ENCODE measurements at places on chromosomes 2 and 18.

DNA sequence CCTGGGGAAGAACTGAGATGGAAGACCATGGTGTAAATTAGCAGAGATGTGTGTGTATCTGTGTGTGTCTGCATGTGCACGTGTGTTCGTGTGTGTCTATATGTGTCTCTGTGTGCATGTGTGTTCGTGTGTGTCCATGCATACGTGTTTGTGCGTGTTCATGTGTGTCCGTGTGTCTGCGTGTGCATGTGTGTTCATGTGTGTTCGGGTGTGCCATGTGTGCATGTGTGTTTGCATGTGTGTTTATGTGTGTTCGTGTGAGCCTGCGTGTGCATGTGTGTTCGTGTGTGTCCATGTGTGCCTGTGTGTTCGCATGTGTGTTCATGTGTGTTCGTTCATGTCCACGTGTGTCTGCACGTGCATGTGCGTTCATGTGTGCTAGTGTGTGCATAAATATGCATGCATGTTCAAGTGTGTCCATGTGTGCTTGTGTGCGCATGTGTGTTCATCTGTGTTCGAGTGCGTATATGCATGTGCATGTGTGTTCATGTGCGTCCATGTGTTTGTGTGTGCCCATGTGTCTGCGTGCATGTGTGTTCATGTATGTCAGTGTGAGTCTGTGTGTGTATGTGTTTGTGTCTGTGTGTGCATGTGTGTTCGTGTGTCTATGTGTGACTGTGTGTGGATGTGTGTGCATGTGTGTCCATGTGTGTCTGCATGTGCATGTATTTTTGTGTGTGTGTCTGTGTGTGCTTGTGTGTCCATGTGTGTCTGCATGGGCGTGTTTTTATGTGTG, 3.1 kb downstream of the NEU2 start:
- no peak for DNase-seq

- no peak for DNase-seq
These were observed 7.7 kb downstream of the FHL2 start for GRCh38 chr2:105391058-105391627.

DNA sequence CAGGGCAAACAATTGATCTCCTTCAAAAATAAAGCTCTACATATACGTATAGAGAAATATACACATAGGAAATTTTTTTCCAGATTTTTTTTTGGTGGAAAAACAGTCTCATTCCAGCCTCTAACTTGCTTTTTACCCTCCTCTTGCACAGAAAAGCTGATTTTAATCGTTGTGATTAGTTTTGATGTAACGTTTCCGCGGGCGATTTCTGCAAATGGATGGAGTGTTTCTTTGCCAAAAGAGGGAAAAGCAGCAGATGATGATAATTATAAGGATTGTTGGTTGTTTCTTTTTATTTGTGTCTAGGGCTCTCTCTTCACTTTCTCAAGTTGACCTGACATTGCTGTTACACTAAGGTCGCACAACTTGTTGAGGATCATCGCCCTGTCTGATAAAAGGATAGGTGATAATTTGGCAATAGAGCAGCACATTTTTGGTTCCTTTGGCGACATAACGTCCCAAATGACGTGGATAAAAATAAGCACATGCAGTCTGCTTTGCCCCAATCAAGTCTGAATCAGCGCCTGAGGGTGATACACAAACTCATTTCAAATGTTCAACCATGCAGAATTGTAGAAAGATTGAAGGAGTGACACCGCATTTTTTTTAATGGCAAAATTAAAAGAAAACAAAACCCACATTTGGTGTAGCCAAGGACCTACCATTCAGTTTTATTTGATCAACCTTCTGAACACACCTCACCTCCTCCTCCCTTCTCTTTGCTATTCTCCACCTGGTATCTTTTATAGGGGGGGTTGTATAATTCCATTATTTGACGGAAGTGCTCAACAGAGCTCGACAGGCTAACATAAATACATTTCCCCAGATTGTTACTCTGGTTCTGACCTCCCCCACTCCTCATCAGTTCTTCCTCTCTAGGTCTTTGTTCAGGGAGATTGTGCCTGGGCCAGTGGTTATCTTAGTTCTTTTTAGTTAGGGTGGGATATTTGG, 109.6 kb upstream of the KCTD1 start:
- no peak for DNase-seq

DNA sequence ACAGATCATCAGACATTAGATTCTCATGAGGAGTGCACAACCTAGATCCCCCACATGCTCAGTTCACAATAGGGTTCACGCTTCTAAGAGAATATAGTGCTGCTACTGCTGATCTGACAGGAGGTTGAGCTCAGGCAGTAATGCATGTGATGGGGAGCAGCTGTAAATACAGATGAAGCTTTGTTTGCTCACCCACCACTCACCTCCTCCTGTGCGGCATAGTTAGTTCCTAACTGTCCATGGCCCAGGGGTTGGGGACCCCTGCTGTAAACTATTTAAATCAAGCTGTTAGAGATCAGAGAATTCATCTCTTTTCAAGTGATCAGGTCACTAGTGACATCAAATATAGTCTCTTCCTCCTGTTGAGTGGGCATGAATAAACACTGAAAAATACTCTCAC, 88.8 kb upstream of the ACVR2A start:
- DNase-seq: no peak

GRCh38 chr18:9898792-9899549, 13.2 kb downstream of the TXNDC2 start:
- no peak for DNase-seq

- no peak for DNase-seq
These were observed 5.9 kb downstream of the SCYGR4 start for GRCh38 chr2:227623226-227623625.

DNA sequence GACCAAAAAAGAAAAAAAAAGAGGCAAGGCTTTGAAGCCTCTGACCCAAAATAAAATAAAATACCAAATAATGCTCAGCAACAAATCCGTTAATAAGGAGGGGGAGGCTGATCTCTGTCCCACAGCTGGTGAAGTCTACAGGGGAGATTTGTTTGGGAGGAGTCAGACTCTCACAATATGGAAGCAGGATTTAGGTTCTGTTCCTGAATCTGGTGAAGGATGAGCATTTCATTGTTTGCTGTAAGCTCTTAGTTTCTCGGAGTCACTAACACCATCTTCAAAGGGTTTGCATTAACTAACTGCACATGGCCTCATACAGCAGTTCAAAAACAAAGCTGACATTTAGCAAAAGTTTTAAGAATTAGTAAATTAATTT, 339.4 kb upstream of the TNP1 start:
- no peak for DNase-seq

DNA sequence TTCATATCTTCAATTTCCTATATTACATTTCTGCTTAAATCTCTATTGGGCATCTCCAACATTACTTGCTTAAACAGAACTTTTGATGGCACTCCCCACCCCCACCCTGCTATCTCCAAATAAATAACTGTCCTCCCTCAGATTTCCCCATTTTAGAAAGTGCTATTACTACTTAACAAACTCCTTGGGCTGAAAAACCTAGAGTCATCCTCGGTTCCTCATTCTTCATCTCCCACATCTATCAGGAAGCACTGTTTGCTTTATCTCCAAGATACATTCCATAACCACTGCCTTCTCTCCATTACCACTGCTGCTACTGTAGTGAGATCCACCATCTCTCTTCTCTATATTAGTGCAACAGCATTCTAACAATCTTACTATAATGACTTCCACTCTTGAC, 150.4 kb upstream of the CYRIA start:
- DNase-seq: no peak

DNA sequence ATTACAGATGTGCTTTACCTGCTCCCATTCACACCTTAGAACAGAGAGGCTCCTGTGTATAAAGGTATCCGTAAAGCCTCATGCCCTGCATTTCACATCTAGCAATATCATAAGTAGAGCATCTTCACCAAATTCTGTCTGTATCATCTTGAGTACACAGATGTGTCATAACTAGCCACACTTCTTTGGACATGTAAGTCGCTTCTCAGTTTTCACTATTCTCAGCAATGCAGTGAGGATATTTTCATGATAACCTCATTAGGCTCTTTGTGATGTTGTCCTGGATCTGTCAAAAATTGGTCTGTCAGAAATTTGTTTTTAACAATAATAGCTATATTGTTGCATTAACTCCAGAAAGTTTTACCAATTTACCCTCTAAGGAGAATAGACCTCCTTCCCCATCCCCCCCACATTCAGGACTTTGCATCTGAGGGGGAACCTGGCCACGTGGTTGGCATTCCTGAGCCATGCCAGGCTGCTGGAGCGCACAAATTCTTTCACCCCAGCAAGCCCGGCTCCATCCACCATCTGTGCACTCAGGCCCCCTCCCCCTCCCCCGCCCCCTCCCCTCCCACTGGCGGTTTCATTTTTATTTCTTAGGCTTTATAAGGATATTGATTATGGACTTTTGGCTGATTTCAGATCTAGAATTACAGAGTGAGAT, 34.1 kb downstream of the AGAP1 start:
- DNase-seq: no peak

DNA sequence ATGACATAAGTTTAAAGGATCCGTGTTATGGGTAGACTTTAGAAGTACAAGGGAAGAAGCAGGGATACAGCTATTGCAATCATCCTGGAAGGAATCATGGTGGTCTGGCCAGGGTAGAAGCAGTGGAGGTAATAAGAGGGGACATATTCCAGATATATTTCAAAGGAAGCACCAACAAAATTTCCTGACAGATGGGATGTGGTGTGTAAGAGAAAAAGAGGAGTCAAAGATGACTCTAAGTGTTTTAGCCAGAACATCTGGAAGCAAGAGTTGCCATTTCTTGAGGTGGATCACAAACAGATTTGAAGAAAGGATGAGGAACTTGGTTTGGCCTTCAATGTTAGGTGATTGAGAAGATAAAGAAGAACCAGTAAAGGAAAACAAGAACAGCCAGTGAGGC, 133.1 kb upstream of the CTAGE1 start:
- DNase-seq: no peak

DNA sequence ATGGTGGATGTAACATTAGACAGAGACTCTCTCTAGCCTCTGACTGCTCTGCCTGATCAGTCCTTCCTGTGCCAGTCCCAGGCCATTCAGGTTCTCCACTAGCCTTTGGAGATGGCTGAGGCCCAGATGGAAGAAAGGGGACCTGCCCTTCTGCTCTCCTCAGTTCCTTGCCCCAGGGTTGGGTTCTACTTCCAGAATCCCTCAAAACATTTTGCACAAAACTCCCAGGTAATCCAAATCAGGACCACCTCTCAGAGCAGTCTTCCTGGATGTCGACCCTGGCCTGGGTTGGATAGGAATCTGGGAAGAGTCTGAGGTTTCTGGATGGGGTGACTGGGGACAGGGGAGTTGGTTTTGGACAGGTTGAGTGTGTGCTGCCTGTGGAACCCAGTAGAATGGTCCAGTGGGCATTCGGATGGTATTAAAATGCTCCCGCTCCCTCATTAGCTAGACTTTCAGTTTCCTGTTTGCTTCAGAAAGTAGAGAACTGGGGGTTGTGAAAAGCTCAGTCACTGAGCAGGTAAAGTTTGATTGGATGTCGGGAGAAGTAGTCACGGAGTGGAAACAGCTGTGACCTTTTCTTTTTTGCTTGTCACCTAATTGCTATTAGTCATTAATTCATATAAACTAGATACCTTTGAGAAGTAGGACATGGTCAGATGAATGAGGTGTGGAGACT, 37.9 kb downstream of the DPYSL5 start:
- DNase-seq: no peak

GRCh38 chr2:235183786-235184185, 232.0 kb downstream of the SH3BP4 start:
- no peak for DNase-seq

DNA sequence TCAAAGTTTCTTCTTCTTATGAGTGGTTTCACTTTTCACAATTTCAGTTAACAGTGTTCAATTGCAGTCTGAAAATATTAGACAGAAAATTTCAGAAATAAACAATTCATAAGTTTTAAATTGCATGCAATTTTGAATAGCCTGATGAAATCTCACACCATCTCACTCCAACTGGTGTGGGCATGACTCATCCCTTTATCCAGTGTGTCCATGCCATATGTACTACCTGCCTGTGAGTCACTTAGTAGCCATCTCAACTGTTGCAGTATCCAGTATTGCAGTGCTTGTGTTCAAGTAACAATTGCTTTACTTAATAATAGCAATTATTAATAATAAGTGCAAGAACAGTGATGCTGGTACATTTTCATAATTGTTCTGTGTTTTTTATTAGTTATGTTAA, 1202.5 kb downstream of the DSC3 start:
- DNase-seq: no peak

DNA sequence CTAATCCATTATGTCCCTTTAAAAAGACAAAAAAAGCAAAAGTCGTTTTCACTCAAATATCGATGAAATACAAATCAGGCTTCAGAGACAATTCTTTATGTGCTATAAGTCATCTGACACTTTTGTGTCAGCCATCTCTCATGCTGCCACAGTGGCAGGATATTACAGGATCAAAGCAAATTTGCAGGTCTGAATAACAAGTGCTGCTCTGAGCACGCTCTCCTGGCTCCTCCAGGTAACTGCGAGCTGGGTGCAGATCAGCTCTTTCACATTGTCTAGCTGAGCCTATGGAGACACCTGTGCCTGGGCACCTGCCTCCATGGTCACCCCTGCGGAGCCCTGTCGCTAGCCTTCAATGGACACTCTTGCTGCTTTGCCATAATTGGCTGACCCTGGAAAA, 250.2 kb upstream of the RAB12 start:
- DNase-seq: no peak

DNA sequence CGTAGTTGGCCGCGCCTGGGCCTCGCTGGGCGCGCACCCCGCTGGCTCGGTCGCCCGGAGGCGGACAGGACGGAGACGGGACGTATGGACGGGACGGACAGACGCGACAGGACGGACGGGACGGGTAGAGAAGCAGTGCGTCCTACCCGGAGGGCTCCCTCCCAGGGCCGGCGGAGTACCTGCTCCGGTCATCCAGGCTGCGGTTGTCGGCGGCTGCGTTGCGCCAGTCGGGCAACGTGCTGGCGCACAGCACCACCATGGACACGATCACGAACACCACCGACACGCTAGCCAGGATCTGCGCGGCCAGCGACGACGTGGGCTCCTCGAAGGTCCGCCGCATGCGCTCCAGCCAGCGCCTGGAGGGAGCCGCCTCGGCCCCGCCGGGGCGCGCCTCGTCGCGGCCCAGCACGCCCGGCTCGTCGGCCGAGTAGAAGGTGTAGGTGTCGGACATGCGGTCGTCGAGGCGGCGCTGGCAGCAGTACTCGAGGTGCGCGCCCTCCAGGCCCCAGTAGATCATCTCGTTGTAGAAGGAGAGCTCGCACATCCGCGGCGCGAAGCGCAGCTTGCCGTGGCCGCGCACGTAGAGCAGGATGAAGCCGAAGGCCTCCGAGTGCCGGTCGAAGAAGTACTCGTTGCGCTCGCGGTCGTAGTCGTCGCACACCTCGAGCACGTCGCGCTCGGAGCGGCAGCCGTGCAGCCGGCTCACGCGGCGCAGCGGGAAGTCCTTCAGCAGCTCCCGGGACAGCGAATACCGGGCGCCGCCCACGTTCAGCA, 903 bp downstream of the KCNG3 start:
- no peak for DNase-seq

DNA sequence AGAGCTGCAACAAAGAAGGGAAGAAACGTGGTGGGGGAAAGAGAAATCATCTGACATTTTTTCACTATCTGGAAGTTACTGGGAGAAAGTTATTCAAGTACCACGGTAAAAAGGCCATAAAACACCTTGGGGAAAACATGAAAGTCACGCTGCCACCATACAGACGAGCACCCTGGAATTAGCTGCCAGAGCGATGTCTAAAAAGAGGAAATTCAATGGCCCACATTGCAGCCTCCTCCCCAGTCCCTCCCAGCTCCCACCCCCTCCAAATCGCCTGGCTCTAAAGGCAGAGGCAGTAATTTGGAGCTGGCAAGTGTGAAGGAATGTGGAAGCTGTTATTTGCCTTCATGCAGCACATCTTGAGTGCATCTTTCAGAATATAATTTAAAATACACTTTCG, 192.0 kb downstream of the ALK start:
- no peak for DNase-seq
